ENCODE measurements at places on chromosomes 1 and 21.

GRCh38 chr1:153963850-153964331 is 554 bp upstream of the SLC39A1 start:
- no peak for DNase-seq

GRCh38 chr1:8463144-8463927 is 145.4 kb downstream of the SLC45A1 start:
- peak; percentile 91 for DNase-seq

DNA sequence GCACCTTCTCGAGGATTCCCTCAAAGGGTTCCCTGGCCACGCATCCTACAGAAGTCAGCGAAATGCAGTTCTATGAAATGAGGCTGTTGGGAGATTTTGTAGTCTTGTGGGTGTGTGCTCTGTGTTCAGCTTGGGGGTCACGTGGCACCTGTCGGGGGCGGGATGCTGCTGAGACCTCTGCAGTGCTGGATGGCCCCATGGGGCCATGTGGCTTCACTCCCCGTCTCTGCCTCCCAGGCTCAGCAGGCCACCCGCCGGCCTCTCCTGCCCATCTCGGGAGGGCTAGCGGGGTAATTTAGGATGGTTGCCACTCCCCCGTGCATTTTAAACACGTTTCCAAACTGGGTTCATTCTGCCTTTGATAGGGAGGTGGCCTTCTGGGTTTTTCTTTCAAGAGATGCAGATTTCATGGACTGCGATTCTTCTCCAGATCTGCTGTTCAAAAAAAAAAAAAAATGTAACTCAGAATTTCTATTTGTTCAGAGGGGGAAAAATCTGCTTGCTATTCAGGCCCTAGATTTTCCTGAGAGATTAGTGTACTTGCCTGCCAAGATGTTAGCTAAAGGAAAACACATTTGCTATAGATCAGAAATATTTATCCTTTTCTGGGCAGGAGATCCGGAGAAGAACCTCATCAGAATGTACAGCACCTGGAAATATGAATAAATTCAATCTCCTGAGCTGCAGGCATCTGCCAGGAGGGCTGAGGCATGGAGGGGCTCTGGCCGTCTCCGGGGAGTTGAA is 277.2 kb upstream of the VAMP3 start:
- DNase-seq, result no peak

- no peak for DNase-seq
These were observed 696.1 kb upstream of the NCAM2 start for GRCh38 chr21:20302084-20302483.

DNA sequence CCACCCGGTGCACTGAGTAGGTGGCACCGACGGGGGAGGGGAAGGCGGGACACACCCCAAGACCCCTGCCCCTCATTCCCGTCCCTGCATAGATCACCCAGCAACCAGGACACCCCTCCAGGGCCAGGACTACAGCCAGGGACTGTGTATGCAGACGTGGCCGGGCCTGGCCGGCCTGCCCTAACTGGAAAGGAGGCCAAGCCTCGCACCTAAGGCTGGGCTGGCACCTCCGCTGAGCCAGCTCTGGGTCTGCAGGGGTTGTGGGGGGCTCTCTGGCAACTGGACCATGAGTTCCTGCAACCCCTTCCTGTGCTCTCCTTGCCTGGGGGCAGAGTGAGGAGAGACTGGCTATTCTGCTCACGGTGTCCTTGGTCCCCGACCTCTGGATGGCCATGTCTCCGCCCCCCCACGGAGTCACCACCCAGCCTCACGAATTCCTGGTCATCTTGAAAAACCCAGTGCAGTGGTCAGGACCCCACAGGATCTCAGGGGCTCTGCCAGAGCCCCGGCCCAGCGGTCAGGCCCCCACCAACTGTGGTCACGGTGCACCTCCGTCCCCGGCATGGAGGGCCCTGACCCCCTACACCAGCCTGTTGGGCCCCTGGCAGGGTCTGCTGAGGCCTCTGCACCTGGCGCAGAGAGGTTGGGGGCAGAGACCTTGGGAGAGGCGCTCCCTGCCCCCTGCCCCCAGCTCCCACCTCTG is 1.1 kb upstream of the FNDC10 start:
- DNase-seq, result no peak

DNA sequence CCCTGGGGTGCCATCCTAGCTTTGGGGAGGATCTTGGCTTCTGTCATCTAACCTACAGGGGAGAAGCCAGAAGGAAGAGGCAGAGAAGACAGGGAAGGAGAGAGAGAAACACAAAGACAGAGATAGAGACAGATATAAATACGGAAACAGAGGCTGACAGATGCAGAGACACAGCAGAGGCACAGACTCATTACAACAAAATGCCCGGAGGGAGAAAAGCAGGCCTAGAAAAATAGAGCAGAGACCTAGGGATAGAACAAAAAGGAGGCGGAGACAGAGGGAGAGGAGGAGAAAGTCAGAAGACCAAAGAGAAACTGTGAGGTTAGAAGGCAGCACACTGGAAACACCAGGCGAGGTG is 1.9 kb downstream of the PEAR1 start:
- DNase-seq, result peak; percentile 44

- DNase-seq, result no peak
These were observed 325.0 kb upstream of the PLXNA2 start for GRCh38 chr1:208569181-208569580.
